ENCODE measurements at places on chromosomes 3 and 15.

GRCh38 chr3:138331143-138331894 is 1.7 kb upstream of the NME9 start:
- no peak for DNase-seq

DNA sequence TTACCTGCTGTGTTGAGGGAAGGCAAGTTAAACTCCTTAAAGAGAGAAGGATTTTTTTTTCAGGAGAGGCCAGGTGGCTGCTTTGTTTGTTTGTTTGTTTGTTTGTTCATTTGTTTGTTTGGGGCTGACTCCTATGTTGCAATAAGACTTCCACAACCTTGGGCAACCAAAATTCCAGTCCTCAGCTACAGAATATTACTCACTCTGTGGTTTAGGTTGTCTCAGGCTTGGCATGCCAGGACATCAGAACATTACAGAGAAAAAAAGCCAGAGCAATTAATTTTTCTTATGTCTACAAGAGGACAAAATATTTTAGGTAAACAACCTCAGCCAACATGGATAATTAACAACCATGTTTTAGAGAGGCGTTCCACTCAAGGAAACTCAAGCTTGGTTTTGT is 156.7 kb upstream of the ATP11B start:
- no peak for DNase-seq

- no peak for DNase-seq
Observed at GRCh38 chr15:63856711-63857460, 23.1 kb upstream of the HERC1 start.

DNA sequence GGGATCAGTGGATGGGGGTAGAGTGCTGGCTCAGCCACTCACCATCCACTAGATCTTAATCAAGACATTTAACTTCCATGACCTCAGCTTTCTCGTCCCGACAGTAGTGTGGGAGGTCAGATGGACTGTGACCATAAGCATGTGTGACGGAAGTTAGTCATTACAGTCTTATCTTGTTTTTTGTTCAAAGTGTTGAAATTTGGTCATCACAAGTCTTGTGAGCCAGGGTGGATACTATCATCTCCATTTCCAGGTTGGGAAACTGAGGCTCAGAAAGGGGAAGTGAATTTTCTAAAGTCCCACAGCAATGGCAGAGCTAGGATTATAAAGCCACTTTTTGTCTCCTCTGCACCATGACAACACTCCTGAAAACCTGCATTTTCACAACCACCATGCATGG is 32.0 kb upstream of the ITGA11 start:
- DNase-seq, result no peak

GRCh38 chr3:85977615-85978338 is 1013.2 kb downstream of the VGLL3 start:
- DNase-seq, result no peak

- DNase-seq, result peak; percentile 85
Observed at GRCh38 chr15:31215490-31216214, 111.0 kb upstream of the KLF13 start.

GRCh38 chr3:143084856-143085731 is 34.5 kb upstream of the CHST2 start:
- DNase-seq, result no peak

- peak; percentile 36 for DNase-seq
Observed at GRCh38 chr3:141105828-141106628, 54.9 kb downstream of the SPSB4 start.

DNA sequence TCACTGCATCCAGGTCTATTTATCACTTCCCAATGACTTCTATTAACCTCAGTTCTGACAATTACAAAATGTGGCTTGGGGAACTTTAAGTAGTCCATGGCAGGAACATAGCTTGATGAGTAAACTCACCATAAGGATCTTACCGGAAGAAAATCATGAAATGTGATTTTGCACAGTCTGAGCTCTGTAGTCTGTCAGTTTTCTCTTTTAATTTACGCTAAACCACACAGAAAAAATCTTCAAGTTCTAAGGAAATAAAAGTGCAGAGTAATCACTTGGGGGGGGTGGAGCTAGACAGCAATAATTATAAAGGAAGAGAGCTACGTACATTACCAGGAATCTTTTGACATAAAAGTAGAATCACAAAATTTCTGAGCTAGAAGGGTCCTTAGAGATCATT is 9.2 kb downstream of the TBC1D5 start:
- DNase-seq, result no peak

GRCh38 chr15:82122746-82123400 is 77.1 kb upstream of the MEX3B start:
- DNase-seq, result no peak

DNA sequence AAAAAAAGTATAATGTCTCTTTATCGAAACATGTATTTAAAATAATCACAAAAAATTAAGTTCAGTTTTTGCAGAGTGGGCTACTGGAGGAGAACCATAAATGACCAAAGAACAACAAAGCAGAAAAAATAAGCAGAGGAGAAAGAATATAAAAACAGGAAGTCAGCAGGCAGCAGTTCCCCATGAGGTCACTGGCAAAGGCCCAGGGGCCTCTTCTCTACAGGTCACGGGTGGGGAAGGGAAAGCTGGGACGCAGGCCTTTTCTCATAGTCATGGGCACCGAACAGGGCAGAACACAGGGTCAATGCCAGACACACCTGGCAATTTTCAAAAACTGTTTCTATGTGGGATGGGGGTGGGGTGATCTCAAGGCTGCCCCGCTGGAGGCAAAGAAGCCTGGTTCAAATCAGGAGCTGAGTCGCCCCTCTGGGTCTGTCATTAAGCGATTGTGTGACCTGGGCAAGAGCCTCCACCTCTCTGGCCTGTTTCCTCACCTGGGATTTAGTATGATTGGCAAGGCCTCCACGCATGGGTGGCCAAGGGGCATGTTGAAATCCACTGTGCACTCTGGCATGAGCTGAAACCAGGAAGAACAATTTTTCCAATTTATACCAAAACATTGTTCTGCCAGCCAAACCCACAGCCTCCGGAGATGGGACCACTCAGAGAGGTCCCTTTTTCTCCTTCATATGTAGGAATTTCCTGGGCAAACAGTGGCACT is 43.8 kb upstream of the UACA start:
- DNase-seq, result no peak

DNA sequence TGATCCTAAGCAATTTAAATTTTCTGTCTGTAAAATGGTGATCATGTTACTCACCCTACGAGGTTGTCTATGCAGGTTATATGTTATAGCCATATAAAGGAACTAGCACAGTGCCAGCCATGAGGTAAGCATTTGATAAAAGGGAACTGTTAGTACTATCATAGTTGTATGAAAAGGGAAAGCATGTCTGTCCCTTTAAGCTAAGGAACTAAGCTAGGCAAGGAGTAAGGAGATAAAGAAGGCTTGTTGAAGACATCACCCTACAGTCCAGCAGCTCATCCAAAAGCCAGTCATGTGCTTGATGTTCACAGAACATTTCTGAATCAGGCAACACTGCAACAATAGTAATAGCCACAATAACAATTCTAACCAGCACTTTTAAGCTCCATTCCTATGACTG is 243.9 kb downstream of the ZBTB20 start:
- DNase-seq, result no peak

DNA sequence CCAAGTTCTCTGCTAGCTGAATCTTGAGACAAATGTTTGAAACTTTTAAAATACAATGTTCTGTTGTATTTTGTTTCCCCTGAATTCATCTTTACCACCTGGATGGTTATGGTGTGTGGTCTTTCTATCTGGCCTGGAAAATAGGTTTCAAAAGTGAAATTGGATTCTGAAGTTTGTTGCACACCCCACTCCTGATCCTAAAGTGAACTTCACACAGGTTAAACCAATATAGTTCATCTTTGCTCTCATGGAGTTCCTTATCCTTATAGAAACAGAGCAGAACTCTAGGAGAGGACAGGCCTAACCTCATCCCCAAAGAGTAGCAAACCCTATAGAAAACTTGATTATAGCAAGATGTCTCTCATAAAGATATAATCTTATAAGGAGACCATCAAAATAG is 179.4 kb upstream of the BCL6 start:
- no peak for DNase-seq

GRCh38 chr15:56532721-56533460 is 68.0 kb upstream of the MNS1 start:
- DNase-seq, result no peak

DNA sequence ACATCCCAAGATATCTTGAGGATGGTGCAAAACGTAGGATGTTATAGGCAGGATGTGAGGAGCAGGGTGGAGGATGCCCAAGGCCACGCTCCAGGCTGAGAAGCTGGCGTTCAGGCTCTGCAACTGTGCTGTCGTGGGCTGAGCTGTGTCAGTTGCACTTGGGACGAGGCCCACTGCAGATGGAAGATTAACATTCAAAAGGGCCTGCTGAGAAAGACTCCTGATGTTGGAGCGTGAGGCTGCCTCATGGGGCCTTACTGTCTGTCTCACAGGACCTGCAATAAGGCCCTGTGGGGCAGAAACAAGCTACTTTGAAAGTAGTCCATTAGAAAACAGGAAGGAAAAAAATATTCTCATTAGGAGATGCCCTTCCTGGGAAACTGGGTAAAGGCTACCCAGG is 60.6 kb upstream of the SEC61A1 start:
- no peak for DNase-seq
